ENCODE measurements at places on chromosomes 4 and X.

DNA sequence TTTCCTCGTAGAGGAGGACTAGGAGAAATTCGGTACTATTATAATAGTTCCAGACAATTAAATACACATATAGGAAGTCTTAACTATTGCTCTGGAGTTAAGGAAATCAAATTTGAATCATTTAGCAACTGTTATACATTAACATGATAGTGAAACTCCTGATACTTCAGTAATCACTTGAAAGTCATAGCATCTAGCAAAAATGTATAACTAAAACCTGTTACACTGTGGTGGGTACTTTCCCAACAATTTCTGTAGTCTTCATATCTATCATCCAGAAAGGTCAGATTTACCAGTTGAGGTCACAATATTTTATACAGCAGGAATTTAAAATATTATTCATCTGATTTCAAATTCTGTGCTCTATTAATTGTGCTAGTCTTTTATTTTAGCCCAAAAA, 669.6 kb upstream of the PCDH10 start:
- DNase-seq, result no peak

DNA sequence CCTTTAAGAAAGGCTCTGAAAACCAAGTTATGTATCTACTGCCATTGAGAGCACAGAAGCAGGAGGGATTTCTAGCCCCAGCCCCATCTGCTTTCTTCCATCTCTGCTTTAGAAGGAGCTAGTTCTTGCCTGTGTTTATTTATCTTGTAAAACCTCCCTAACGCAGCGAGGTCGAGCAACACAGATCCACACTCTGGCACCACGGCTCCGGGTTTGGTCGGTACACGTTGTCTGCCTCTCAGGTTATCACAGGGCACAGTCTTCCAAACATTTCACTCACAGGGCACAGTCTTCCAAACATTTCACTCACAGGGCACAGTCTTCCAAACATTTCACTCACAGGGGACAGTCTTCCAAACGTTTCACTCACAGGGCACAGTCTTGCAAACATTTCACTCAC, 69.7 kb upstream of the TLR3 start:
- DNase-seq, result no peak

- no peak for DNase-seq
These were observed 113.6 kb upstream of the TEX13C start for GRCh38 chrX:125205918-125206665.

GRCh38 chr4:26454961-26455360, 35.3 kb downstream of the CCKAR start:
- DNase-seq, result no peak

GRCh38 chr4:188707036-188707435, 567.8 kb downstream of the TRIML1 start:
- DNase-seq, result no peak

DNA sequence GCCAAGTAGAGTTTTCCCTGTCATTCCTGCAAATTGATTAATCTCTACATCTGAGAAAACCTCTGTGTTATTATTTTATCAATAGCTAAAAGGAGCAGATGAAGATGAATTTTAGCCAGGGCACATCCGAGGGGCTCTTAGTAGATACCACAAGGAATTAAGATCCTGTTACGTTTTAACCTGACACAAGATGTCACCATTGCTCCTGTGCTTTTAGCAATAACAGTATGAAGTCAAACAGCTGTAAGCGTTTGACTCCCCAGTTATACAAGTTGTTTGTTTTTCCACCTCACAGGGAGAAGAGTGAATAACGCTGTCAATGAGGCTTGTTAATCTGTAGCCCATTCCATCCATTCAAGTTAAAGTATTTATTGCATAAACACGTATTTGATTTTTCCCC, 76.0 kb upstream of the AP1S2 start:
- no peak for DNase-seq

GRCh38 chr4:86876894-86877685, 15.1 kb downstream of the C4orf36 start:
- DNase-seq, result no peak

GRCh38 chrX:96002431-96002830, 682.2 kb upstream of the DIAPH2 start:
- no peak for DNase-seq

- DNase-seq, result no peak
These were observed 56.2 kb downstream of the DLG3 start for GRCh38 chrX:70500826-70501225.

DNA sequence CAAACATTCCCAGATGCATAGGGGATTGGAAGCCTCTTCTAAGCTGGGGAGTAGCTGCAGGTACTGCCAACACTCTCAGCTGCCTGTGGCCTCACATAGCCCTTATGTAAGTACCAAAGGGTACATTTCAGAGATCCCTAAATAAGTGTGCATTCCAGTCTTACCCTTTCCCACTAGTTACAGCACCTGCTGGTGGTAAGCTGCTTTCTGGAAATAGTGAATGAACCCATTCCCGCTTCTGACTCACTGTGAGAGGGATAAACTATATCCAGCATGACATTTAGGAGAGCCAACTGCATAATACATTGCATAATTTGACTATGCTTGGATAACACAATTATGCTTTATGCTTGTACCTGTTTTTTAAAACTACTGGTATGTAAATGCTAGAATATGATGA, 149.0 kb downstream of the FAM13A start:
- no peak for DNase-seq

DNA sequence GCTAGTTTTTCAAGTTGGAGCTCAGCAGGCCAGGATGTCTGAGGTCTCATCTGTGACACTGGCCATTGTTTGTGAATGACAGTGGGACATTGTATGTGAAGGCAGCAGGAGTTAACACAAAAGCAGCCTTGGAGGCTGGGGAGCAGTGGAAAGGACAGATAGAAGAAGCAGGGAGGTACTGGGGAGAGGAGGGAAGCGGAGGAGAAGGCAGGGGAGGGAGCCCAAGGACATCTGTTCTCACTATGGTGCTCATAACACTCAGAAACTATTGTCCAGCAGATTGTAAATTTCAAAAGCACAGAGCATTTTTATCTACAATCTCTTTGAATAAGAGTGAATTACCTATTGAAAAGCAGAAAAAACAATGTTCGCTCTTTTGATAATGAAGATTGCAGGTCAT, 253.6 kb upstream of the DIPK2B start:
- DNase-seq, result no peak

DNA sequence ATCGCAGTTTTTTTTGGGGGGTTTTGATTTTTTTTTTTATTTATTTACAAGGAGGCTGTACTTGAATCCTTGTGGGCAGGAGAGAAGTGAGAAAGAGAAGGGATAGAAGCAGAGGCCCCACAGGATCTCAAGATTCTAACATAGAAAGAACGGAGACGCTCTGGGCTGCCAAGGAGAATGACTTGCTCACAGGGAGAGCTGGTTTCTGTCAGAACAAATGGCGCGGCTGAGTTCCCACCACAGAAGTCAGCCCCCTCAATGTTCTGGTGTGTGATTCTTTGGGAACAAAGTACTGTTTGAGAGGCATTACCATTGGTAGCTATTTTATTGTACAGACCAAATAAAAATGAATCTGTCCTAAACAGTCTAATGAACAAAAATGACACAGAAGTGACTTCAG, 80.6 kb downstream of the ATXN3L start:
- no peak for DNase-seq

GRCh38 chrX:16212024-16212423, 44.7 kb downstream of the MAGEB17 start:
- DNase-seq, result no peak
